Stimulated activated CD8-positive, alpha-beta memory T cell treated with anti-CD3 and anti-CD28 coated beads, Interleukin-12 subunit alpha, Interleukin-12 subunit beta, amount 100 ng/mL, for 1 hour (primary cell): ENCODE measurements at places on chromosomes 12 and 14.

DNA sequence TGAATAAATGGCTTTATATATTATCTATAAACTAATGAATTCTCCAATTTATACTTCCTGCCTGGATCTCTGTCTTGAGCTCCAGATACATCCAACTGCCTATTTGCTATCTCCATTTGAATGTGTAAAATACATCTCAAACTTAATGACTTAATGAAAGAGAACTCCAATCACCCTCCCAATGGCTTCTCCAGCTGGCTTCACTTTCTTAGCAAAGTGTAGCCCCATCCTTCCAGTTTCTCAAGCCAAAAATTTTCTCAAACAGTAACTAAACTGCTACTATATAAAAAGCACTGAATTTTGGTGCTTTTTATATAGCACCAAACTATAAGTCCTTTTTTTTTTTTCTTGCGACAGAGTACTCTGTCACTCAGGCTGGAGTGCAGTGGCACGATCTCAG lies 2.6 kb downstream of the CRY1 start:
- DNase-seq: no peak

DNA sequence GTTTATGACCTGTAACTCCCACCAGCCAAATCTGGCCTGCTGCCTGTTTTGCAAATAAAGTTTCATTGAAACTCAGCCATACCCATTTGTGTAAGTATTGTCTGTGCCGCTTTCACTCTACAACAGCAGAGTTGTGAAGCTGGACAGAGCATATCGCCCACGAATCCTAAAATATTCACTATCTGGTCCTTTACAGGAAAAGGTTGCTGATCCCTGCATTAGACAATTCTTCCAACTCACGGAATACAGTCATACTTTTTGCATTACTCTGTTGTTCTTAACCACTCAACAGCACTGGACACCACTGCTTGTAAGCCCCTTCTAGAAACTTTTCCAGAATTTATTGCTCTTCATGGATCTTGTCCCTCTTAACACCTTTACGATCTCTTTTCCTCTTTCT lies 435.4 kb downstream of the EGLN3 start:
- DNase-seq: no peak

DNA sequence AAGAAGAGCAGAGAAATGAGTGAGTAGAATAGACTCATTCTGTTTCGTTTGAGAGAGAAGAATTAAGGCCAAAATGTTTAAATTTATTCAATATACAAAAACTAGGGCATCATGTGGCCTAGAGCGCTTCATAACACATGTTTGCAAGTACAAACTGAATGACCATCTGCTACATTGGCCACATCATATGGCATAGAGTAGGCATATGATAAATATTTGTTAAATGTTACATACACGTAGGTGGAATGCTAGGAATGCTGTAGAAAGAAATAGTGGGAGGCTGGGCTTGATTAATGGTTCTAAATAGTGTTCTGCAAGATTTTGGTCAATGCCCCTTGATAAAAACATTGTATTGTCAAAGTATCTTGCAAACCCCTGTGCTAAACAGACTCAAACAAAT lies 10.8 kb downstream of the MGP start:
- no peak for DNase-seq

DNA sequence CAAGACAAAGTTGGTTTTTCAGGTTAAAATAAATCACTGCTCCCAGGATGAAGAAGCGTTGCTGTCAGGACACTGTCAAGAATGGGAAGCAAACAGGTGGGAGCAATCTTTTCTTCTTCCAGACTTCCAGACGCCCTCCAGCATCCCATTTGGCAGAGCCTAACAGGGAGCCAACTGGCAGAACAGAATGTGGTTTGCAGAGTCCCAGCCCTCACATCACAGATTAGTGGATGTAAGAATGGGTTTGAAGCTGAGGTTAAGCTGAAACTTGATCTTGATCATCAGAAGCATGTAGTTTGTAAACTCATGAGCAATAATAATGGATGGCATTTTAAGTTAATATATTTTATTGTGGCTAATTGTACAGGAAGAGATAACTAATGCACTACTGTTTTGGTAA lies 636.4 kb downstream of the SLC6A15 start:
- no peak for DNase-seq

DNA sequence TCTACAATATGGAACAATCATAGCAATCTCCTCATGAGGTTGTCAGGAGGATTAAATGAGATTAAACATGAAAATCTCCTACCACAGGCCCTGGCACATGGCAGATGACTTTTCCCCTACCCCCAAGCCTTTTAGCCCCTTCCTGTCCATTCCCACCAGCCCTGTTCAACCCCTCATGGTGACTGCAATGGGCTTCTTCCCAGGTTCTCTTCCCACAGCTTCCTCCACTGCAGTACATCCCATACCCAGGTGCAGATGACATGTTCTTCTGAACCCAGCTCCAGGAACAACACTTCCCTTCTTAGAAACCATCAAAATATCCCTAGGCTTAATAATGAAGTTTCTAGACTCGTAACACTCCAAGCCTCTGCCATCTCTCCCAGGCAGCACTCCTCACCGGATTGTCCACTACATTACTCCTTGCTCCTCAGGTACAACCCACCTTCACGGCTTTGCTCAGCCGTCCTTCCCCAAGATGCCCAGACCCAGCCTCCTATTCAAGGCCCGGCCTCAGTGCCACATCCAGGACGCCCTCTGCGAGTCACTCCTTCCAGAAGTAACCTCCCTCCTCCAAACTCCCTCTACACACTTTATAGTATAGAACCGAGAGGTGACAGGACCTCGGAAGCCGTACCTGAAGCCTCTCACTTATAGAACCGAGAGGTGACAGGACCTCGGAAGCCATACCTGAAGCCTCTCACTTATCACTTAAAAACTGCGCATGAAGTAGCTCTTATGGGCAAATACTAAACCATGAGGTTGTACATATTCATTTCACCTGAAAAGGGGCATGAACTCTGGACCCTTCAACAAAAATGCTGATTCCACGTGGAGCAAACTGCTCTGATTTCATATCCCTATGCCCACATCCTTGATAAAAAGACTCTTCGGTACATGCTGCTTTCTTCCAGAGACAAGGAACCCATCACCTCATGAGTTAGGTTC lies 1.5 kb downstream of the CRACR2A start:
- no peak for DNase-seq

GRCh38 chr12:120489018-120489417 lies 6.9 kb upstream of the DYNLL1 start:
- no peak for DNase-seq

DNA sequence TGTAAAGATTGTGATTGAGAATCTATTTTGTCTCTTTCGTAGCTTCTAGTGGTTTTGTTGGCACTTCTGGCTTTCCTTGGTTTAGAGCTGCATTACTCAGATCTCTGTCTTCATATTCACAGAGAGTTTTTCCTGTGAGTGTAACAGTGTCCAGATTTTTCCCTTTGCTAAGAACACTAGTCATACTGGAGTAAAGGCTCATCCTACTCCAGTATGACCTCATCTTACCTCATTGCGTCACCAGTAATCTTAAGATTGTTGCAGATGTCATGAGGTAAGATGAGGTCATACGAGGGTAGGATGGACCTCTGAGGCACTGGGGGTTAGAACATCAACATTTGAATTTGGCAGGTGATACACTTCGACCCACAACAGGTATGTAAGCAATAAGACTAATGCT lies 461.2 kb downstream of the FLRT2 start:
- no peak for DNase-seq

- peak; percentile 30 for DNase-seq
These were observed 417.0 kb downstream of the DPF3 start for GRCh38 chr14:72476657-72477499.

DNA sequence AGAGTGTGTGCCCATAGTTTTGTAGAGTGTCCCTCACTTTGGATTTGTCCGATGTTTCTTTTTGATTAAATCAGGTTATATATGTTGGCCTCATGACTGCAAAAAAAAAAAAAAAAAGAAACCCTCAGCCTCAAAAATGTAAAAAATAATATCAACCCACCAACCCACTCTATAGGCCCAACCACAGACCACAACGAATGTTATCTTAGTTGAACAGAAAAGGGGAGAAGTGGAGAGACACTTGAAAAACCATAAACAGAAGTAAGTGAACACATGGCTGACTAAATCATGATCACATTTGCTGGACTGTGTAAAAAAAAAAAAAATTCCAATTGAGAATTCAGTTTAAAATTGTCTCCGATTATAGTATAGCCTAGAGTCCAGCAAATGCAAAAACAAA lies 45.5 kb upstream of the ST8SIA1 start:
- DNase-seq: no peak

DNA sequence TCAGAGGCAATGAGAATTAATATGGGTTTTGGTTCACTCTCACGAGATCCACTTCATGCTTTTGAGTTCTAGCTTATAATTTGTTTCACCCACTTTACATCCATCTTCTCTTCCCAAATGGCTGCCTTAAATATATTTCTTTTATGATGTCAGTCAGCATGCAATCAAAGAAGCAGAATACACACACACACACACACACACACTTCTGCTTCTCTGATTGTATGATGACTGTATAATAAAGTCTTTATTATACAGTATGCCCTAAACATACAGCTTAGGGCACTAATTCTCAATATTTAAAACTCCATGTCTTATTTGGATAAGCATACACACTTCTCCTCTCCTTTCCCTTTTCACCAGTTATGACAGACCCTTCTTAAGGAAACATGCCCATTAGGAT lies 6.7 kb upstream of the ETV6 start:
- no peak for DNase-seq

- no peak for DNase-seq
These were observed 1241.4 kb upstream of the TMEM132C start for GRCh38 chr12:127025545-127025944.

DNA sequence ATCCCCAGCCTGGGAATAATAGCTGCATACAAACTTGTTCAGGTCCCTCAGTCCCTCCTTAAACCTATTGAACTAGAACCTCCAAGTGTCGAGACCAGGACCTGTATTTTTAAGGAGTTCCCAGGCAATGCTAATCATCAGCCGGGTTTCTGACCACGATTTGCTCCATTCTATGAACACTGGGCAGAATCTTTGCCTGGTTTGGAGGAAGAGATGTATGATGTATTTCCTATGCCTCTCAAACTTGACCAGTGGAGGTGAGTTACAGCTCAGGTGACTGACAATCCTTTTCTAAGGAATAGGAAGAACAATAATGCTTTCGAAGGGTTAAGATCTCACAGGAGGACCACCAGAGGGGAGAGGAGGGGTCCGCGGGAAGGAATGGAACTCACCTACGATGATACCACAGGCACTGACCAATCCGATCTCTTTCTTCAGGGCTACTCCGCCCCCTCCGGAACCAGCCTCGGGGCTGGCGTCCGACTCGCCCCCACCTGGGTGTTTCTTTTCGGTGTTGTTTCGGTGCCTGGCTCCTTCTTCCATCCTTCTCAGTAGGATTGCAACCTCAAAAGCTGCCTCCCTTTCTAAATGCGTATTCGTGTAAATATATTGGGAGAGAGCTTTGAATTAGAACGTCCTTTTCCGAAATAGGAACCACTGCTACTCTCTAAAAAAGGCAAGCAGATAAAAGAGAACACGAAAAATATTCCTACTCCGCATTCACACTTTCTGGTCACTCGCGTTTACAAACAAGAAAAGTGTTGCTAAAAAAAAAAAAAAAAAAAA lies 895 bp downstream of the SLC7A8 start:
- no peak for DNase-seq

- no peak for DNase-seq
These were observed 205.6 kb upstream of the RGS6 start for GRCh38 chr14:71726580-71727021.

GRCh38 chr12:3252450-3252891 lies 175.3 kb downstream of the TSPAN9 start:
- no peak for DNase-seq

GRCh38 chr14:101032433-101032832 lies 128.9 kb upstream of the RTL1 start:
- DNase-seq: no peak

GRCh38 chr12:115617391-115617790 lies 660.1 kb downstream of the MED13L start:
- no peak for DNase-seq

DNA sequence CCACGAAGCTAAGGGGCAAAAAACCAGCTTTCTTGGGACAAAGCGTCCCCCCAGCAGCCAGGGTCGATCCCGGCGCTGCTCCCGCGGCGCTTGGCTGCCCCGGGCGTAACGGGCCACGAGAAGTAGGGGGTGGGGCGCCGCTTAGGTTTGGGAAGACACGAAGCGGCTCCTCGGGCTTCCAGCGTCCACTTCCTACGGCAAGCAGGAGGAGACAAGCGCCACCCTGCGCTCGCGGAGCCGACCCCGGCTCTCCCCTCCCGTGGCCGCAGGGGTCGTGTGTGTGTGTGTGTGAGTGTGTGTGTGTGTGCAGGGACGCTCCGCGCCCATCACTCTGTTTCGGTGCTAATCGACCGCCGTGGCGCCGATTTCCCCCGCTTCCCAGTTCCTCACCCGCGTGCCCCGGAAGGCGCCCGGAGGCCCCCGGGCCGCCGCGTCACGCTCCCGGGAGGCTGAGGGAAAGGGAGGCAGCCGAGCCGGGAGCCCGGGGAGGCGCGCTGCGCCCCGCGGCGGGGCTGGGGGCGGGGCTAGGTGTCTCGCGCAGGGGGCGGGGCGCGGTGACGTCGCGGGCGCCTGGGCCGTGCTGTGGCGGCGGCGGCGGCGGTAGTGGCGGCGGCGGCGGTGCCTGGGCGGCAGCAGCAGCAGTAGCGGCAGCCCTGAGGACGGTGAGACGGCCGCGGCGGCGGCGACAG lies at the start of gene ERC1:
Gene ERC1, plus strand, starts transcription at position 563 of the 689 bp plus-strand sequence. CDS start 36,681 bp downstream, outside the sequence.
- peak; percentile 60 for DNase-seq

- no peak for DNase-seq
These were observed 33.2 kb downstream of the SAMD4A start for GRCh38 chr14:54599966-54600716.

DNA sequence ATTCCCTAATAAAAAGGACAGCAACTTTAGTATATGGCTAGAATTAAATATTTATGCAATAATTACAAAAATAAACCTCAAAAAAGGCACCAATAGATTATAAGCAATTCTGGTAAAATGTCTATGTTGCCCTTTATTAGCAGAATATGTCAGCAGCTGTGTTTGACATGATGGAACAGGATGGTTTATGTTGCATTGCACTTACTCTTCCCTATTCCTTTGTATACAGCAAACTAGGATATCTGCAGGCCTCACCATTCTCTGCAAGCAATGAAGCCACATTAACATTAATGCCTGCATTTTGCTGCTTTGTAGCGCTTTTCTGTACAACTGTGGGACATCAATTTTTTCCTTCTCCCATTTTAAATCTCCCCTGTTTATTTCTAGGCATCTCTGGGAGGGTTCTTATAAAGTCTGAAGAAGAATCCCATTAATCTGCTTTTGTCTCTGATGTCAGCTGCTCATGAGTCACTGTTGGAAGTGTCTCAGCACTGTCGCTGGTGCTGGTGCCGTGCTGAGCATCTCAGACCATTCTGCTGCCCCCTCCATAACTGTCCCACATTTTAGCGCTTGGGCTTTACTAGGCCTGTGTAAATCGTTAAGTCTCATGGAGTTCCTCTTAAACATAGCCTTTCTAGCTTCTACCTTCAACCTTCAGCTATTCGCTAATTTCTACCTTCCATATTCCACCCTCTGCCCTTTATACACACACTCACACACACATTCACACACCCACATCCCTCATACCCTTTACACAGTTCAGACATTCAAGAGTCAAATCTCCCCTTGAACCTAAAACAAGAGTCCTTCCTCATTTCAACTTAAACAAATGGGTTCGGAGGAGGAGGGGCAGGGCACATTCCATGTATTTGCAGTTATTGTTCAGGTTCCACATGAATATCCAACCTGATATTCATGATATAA lies 64.4 kb upstream of the TRHDE start:
- DNase-seq: no peak
